ENCODE measurements at places on chromosomes 3 and 15.

- no peak for DNase-seq
Measured at GRCh38 chr3:4153771-4154170, 149.4 kb upstream of the SETMAR start.

DNA sequence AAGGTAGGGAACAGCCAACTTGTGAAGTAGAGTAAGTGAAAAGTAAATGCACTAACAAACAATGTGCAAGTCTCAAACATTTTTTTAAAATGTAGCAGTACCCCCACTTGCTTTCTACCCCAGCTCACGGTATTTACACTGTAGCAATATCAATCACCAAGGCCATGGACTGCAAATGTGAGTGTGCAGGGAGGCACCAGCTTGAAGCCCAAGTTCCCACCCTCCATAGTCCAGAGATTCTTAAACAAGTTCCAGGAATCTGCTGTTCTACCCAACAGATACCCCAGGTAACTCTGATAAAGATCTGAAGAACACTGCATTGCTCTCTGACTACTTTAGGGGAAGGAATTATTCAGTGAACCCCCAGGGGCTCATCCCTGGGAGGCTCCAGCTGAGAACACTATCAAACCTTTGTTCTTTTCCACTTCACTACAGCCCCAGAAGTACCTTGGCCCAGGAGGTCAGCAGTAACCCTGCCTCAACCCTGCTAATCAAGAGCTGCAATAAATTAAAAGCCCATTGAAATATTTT lies 86.1 kb downstream of the FOXP1 start:
- DNase-seq: peak; percentile 25

GRCh38 chr3:42873221-42873982 lies 2.3 kb downstream of the CYP8B1 start:
- no peak for DNase-seq

GRCh38 chr3:42190701-42191442 lies 75.1 kb downstream of the CCK start:
- DNase-seq: peak; percentile 51

GRCh38 chr15:59352189-59352588 lies 20.5 kb downstream of the MYO1E start:
- DNase-seq: no peak

GRCh38 chr3:187082758-187083375 lies 56.4 kb downstream of the RPL39L start:
- DNase-seq: no peak

GRCh38 chr3:54211097-54211496 lies 88.7 kb downstream of the CACNA2D3 start:
- DNase-seq: no peak

GRCh38 chr15:58360421-58361090 lies 71.2 kb upstream of the LIPC start:
- DNase-seq: peak; percentile 5

Measured in M059J (cell line).